ENCODE measurements at places on chromosomes 1 and 21.

- DNase-seq, result no peak
Measured at GRCh38 chr21:36692114-36692834, 6.6 kb upstream of the SIM2 start.

DNA sequence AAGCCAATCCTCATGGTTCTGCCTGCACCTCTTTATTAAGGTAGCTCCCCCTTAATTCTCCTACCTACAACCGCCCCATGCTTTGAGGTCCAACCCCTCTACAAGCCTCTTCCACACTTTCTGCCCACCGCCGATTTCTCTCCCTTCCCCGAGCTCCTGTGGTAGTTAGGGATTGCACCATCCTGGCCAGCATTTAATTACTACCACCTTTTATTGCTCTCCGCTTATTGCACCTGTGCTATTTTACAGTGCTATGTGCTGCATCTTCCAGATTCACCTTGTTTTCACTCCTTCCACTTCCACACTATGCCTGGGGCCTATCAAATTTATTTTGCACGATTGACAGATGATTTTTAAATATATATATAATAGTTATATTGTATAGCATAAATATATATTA is 29.3 kb upstream of the DNAJC11 start:
- DNase-seq, result no peak

DNA sequence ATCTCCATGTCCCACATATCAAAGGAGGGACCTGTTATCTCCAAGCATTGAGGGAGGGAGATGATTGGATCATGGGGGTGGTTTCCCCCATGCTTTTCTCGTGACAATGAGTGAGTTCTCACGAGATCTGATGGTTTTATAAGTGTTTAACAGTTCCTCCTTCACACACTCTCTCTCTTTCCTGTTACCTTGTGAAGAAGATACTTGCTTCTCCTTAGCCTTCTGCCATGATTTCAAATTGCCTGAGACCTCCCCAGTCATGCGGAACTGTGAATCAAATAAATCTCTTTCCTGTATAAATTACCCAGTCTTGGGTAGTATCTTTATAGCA is 91.6 kb downstream of the DDAH1 start:
- no peak for DNase-seq

GRCh38 chr1:51288578-51288977 is 41.8 kb downstream of the TTC39A start:
- DNase-seq, result no peak

- no peak for DNase-seq
Measured at GRCh38 chr1:99228153-99228552, 36.1 kb upstream of the PLPPR4 start.

GRCh38 chr1:41483001-41483850 is 1.3 kb downstream of the EDN2 start:
- no peak for DNase-seq

GRCh38 chr1:209845408-209845725 is 17.6 kb downstream of the UTP25 start:
- no peak for DNase-seq

- DNase-seq, result no peak
Measured at GRCh38 chr1:84442256-84442655, 36.8 kb upstream of the RPF1 start.

DNA sequence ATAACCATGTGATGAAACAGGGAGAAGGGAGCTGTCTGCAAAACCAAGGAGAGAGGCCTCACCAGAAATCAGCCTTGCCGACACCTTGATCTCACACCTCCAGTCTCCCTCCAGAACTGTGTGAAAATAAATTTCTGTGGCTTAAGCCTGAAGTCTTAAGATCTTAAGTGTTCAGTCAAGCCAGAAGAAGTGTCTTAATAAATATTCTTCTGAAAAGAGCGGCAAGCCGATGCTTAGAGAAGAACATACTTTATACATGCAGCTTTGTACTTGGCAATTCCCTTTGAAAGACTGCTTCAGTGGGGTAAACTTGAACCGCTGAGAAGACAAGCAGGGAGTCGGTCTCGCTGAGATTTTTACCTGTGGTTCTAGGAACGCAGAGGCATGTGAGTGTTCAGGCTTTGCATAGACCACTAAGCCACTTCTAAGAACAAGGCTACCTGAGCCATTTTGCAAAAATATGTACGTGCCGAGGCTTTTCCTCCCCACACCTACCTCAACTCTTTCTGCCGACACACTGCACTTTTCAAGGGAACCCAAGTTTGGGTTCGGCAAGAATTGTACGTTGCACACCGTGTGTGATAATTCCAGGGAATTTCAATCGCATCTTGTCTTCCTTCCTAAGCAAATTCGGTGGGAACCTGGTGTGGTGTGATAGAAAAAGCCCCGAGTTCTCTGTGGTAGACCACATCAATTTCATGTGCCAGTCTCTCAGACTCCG is 3.4 kb downstream of the RUNX1 start:
- no peak for DNase-seq

- no peak for DNase-seq
Measured at GRCh38 chr1:6960291-6960811, 175.1 kb downstream of the CAMTA1 start.

Measured in activated T-helper 1 cell treated with Interleukin-2 at 50 U/mL for 16 hours (primary cell).